ENCODE measurements at places on chromosomes 13 and 19.

- peak; percentile 48 for DNase-seq
Observed at GRCh38 chr13:64633948-64634347, 2596.2 kb downstream of the PCDH9 start.

DNA sequence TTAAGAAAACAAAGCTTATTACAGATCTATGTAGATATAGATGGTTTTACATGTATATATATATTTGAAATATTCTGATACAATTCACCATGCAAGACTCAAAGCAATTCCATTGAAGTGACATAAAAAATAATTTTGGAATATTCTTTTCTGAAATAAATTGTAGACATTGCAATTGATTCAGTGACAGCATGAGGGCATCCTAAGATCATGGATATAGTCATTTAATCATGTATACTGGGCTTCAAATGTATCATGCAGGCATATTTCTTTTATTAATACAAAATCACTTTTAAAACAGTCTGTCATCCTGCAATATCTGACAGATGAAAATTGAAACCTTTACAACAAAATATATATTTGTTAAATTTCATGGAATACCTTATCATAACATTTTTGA, 286.7 kb upstream of the SLITRK6 start:
- DNase-seq: peak; percentile 23

DNA sequence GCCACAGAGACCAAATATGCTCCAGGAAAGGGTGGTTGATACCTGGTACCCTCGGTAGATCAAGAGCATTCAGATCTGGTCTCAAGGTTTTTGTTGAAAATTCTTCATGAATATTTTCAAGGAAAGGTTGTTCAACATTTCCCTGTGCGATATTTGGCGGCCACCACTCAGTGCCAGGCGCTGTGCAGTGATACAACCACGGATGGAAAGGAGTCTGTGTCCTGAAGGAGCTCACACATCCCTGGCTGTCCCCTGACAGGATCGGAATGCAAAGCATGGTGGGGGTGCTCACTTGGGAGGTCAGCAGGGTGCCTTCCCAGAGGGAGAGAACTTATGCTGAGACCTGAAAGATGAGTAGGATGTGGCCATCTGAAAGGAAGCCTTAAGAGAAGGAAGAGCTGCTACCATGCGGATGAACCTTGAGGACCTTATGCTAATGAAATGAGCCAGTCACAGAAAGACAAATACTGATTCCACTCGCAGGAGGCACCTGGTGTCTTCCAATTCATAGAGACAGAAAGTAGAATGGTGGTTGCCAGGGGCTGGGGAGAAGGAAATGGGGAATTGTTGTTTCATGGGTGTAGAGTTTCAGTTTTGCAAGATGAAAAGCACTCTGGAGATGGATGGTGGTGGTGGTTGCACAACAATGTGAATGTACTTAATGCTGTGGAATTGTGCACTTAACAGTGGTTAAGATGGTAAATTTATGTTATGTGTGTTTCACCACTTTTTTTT, 41.6 kb downstream of the HSPH1 start:
- DNase-seq: peak; percentile 73

DNA sequence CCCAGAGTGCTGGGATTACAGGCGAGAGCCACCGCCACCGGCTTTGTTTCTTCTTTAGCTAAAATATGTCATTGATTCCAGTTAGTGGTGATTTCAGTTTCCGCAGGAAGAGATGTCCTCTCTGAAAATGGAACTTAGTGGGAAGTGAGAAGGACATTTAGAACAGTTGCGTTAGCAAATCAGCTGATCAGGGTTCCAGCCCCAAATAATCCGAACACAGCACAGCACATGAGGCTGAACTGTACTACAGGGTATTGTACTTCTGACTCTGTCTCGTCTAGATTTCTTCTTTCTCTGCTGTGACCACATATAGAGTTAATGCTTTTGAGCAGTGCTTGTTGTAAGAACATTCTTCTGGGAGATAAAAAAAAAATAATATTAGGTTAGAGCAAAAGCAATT, 314.4 kb downstream of the MYO16 start:
- no peak for DNase-seq

GRCh38 chr19:30679789-30680188, 307.6 kb downstream of the ZNF536 start:
- no peak for DNase-seq

DNA sequence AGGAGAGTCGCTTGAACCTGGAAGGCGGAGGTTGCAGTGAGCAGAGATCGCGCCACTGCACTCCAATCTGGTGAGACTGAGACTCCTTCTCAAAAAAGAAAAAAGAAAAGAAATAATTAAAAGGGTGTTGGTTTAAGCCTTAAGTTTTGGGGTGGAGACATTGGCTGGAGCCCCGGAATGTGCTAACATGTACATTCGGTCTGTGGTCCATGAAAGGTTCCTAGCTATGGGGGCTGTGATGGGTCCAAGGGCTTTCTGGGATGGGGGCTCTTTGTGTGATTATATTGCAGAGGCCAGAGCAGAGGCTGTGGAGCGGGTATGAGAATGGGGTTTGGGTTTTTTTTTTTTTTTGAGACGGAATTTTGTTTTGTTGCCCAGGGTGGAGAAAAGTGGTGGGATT, 14.4 kb downstream of the NFKBID start:
- DNase-seq: no peak

DNA sequence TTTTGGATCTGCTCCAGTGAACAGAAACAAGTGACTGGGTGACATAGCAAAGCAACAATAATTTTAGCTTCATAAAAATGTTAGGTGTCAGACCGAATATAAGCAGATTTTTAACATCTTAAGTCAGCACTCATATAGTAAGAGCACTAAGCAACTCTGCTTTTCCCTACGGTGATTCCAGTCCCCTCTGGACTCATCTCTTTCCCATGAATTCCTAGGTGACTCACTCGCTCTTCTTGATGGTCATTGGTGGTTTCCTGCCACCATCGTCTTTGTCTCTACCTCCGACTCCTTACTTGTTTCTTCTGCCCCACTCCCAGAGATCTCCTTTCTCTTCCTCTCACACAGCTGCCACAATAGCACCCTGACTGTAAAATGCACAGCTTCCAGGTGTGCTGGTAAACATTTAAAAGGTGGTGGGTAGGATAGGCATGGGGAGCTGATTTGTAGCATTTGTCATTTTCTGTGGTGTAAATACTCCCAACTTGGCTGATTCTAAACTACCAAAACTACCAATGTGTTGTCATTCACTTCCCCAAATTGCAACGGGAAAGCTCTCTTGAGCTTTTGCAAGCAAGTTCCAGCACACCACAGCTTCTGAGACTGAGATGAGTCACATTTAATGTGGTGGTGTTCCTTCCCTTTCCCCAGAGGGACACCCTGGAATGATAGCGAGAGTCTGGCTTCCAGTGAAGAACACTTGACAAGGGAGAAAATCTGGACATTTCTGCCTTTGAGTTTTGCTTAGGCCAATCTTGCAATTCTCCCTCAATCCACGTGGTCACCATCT, 42.8 kb upstream of the CLDN10 start:
- no peak for DNase-seq

- no peak for DNase-seq
Observed at GRCh38 chr13:48654511-48654910, 782 bp downstream of the CYSLTR2 start.

- DNase-seq: peak; percentile 31
Observed at GRCh38 chr19:1446713-1447481, 3.0 kb upstream of the APC2 start.

DNA sequence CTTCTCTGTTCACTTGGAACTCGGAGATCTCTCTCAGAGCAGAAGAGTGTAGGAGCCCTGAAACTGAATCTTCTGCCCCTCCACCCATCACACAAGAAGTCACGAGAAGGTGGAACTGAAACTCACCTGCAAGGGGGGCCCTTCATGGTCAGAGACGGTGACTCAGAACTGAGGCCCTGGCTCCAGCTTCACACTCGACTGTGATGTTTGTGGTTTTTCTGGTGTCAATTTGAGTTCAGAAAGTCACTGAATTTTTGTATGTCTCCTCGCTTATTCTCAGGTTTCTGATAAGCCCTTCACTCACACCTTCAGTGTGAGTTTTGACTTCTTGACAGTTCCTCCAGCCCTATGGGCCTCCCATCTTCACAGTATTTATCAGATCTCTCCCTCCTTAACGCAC, 23.1 kb downstream of the SIGLEC5 start:
- DNase-seq: no peak

DNA sequence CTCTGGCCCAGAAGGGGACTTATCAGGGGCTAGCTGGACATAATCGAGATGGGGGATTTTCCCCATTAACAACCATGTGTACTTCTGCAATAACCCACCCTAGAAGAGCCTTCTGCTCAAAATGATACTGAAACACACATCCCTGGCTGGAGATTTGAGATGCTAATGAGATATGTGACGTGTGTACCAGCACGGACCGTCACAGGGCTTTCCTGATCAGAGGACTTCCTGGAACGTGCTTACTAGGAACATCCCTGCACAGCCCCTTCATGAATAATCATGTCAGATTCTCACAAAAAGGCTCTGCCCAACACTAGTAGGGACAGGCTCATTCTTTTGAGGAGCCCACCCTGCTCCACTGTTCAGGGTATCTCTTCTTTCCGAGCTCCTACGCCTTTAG, 6.5 kb upstream of the ERVV-1 start:
- DNase-seq: no peak

DNA sequence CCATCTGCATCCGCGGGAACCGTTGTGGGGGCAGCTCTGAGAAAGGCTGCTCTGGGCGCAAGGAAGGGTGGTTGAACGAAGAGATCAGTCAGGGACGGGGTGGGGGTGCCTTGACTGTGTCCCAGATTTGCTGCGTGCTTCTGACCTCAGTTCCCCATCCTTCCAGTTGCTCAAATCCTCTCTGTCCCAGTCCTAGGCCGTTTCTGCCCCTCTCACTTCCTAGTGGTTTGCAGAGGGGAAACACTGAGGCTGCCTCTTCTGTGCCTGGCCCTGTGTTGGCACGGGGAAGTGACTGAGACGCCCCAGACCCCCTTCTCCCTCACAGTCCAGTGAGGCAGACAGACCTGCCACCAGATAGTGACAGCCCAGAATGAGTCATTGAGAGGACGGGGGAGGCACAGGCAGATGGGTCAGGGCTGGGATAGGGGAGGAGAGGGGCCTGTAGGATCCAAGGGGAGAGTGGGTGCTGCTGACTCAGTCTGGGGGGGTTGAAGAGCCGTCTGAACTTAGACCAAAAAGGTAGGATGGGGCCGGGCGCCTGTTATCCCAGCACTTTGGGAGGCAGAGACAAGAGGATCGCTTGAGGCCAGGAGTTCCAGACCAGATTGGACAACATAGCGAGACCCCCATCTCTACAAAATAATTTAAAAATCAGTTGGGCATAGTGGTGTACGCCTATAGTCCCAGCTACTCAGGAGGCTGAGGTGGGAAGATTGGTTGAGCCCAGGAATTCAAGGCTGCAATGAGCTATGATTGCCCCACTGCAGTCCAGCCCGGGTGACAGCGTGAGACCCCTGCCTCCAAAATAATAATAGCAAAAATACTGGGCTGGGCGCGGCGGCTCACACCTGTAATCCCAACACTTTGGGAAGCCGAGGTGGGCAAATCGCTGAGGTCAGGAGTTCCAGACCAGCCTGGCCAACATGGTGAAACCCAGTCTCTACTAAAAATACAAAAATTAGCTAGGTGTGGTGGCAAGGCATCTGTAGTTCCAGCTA, 26.5 kb downstream of the NUMBL start:
- DNase-seq: peak; percentile 33

GRCh38 chr13:82597747-82598146, 1284.5 kb downstream of the SLITRK1 start:
- peak; percentile 81 for DNase-seq

DNA sequence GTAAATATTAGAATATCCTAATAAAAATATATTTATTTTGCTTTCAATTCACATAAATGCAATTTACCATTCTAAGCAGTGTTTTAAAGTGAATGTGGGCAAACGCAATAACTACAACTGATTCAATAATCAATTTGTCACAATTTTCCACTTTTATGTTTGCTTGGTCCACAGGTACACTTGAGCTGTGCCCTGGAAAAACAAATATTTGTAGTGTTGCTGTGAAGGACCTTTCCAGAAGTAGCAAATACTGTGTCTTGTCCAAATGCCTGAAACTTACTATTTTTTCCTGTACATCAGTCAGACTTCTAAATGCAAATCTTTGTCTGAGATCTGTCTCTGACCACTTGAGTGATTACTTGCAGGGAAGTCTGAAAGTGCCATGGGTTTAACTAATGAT, 845.8 kb upstream of the SLITRK5 start:
- no peak for DNase-seq

GRCh38 chr13:20475927-20476691, 49.5 kb downstream of the CRYL1 start:
- DNase-seq: no peak

GRCh38 chr19:1266129-1266915, 2.8 kb upstream of the CIRBP start:
- peak; percentile 99 for DNase-seq

GRCh38 chr19:1671716-1672037, 19.3 kb upstream of the TCF3 start:
- peak; percentile 59 for DNase-seq
